ENCODE measurements at places on chromosomes 6 and 20. TPM values are rescaled to one million over a fixed set of nuclear protein-coding genes. Genes with fewer than 3 reads are reported as not detected.

DNA sequence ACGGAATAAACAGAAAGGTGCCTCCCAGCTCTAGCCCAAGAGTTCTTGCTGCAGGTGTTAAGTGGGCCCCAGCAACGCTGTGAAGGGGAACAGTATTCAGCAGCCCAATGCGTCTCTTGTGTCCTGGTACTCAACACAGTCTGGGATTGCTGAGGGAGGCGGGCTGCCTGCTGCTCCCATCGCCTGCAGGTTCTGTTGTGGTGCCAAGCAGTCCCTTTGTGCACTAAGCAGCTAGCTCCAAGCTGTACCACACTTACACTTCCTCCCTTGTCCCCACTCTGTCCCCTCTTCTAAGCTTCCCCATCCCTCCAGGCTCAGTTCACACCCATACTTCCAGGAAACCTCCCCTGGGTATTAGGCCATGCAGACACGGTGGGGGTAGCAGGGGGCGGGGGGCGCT, 92.7 kb downstream of the AGPAT4 start:
- no peaks in the 10 kb centered on the region for H3K27me3 ChIP-seq
- no peak for DNase-seq
- no peak overlapping the region for H3K27ac ChIP-seq
- H3K4me3 ChIP-seq, result no peak overlapping the region

DNA sequence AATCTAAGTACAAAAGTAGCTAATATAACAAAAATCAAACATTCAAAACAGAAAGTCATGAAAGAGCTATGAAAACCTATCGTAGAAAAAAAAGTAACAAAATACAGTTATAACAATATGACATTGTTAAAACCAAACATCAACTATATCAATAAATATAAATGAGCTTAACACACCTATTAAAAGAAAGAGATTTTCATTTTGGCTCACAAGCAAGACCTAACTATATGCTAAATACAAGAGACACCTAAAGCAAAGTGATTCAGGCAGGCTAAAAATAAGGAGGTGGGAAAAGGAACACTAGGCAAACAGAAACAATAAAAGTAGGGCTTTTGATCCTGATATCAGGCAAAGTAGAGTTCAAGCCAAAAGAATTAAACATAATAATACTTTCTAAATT, 13.5 kb downstream of the ZNF322 start:
- no peak overlapping the region for H3K27ac ChIP-seq
- H3K4me1 ChIP-seq, result no peaks in the 10 kb centered on the region
- no peaks in the 10 kb centered on the region for H3K27me3 ChIP-seq
- H3K36me3 ChIP-seq, result peaks cover 71% of the 10 kb centered on the region
- no peak for DNase-seq

DNA sequence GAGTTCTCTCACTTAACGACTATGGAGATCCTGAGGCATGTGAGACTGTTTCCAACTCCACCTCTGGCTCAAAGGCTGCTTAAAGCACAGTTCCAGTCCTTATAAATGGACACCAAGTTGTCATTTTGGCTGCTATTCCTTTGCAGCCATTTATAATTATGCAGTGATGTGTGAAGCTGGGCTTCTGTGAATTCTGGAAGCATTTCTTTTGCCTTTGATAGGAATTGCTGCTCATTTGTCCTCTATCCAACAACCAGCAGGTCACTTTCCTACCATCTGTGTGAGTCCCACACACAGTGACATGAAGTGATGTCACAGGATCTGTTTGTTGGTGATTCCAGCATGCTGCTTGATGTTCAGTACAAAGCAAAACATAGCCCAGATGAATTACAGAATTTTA, 28.5 kb upstream of the EFHC1 start:
- no peak for DNase-seq
- H3K4me3 ChIP-seq, result no peak overlapping the region
- peaks cover 74% of the 10 kb centered on the region for H3K4me1 ChIP-seq
- no peak overlapping the region for H3K27ac ChIP-seq

DNA sequence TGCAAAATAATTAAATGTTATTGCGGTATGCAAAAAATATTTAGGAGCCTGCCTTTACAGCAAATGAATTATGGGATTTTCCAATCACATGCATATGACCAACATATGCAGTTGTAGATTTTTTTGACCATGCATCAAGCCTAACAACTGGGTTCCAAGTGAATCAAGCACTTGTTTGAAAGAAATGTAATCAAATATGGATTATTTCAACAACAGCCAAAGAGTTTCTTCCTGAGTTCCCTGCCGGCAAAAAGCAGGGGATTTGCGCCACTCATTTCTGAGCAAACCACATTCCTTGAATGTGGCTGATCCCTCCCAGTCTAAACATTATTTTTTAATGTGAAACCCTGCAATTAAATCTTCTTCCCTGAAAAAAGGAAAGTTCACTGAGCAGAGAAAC, 100.1 kb upstream of the ADTRP start:
- no peaks in the 10 kb centered on the region for H3K36me3 ChIP-seq
- no peak overlapping the region for H3K27ac ChIP-seq
- DNase-seq, result no peak
- no peaks in the 10 kb centered on the region for H3K4me1 ChIP-seq
- no peak overlapping the region for H3K4me3 ChIP-seq

GRCh38 chr6:66772800-66773199, 1065.8 kb upstream of the EYS start:
- DNase-seq, result no peak
- no peak overlapping the region for H3K4me3 ChIP-seq
- no peaks in the 10 kb centered on the region for H3K4me1 ChIP-seq
- no peaks in the 10 kb centered on the region for H3K36me3 ChIP-seq

DNA sequence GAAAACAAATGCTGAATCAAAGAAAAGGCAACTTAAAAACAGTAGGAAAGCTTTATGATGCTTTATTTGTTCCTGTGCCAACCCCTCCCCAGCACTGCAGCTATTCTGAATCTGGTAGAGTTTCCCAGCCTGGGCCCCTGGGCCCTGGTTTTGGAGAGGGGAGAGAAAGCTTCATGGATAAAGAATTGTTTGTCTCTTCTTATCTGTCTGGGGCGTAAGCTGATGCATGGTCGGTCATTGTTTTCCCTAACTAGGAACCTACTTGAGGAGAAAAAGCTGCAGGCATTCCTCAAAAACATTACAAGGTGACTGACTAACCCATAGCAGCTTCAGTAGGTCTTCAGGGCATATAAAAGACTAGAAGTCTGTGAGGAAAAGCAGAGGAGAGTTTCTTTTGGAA, 758.1 kb upstream of the EPHA7 start:
- H3K4me1 ChIP-seq, result no peaks in the 10 kb centered on the region
- H3K36me3 ChIP-seq, result no peaks in the 10 kb centered on the region
- DNase-seq, result no peak
- H3K27ac ChIP-seq, result no peak overlapping the region
- no peak overlapping the region for H3K4me3 ChIP-seq

- H3K4me1 ChIP-seq, result peaks cover 46% of the 10 kb centered on the region
- no peak overlapping the region for H3K4me3 ChIP-seq
- no peaks in the 10 kb centered on the region for H3K27me3 ChIP-seq
- no peak overlapping the region for H3K27ac ChIP-seq
- H3K36me3 ChIP-seq, result peaks cover 40% of the 10 kb centered on the region
- no peak for DNase-seq
These were observed 5.6 kb downstream of the PCIF1 start for GRCh38 chr20:45940053-45940452.

GRCh38 chr6:154513601-154514320, 3.3 kb upstream of the CNKSR3 start:
- no peaks in the 10 kb centered on the region for H3K36me3 ChIP-seq
- H3K4me1 ChIP-seq, result peaks cover 9% of the 10 kb centered on the region
- no peak for DNase-seq
- no peak overlapping the region for H3K4me3 ChIP-seq
- H3K27me3 ChIP-seq, result peaks cover 56% of the 10 kb centered on the region
- no peak overlapping the region for H3K27ac ChIP-seq

- no peaks in the 10 kb centered on the region for H3K36me3 ChIP-seq
- H3K27me3 ChIP-seq, result no peaks in the 10 kb centered on the region
- DNase-seq, result no peak
- no peaks in the 10 kb centered on the region for H3K4me1 ChIP-seq
These were observed 23.1 kb downstream of the PSMG4 start for GRCh38 chr6:3281631-3282475.

PSORS1C1 gene
- 0.26 TPM for total RNA-seq

MARCKS gene
- not detected for total RNA-seq

GRCh38 chr6:98687752-98688151, 146.6 kb upstream of the POU3F2 start:
- H3K27ac ChIP-seq, result no peak overlapping the region
- no peak overlapping the region for H3K4me3 ChIP-seq
- H3K27me3 ChIP-seq, result no peaks in the 10 kb centered on the region
- H3K4me1 ChIP-seq, result no peaks in the 10 kb centered on the region

DNA sequence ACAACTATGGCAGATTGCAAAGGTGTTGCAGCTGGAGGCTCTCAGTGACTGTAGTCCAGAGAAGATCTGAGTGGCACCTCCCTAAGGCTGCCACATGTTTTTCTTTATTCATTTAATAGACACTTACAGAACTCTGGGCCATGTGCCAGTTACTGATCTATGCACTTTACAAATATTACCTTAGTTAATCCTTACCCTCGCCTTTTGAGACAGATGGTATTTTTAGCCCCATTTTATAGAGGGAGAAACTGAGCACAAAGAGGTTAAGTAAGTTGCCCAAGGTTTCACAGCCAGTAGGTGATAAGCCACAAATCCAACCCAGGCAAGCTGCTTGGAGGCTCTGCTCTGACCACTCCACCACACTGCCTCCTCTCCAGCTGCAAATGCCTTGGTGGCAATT, 6.5 kb upstream of the SCRT2 start:
- H3K4me3 ChIP-seq, result no peak overlapping the region
- H3K4me1 ChIP-seq, result no peaks in the 10 kb centered on the region
- H3K27me3 ChIP-seq, result peaks cover 19% of the 10 kb centered on the region
- DNase-seq, result no peak

GRCh38 chr6:90790696-90791095, 203.8 kb upstream of the MAP3K7 start:
- no peaks in the 10 kb centered on the region for H3K4me1 ChIP-seq
- H3K36me3 ChIP-seq, result no peaks in the 10 kb centered on the region
- no peak for DNase-seq
- H3K27ac ChIP-seq, result no peak overlapping the region

- H3K27ac ChIP-seq, result no peak overlapping the region
- H3K36me3 ChIP-seq, result peaks cover 3% of the 10 kb centered on the region
- H3K27me3 ChIP-seq, result no peaks in the 10 kb centered on the region
- H3K4me3 ChIP-seq, result no peak overlapping the region
These were observed 116.4 kb downstream of the AKAP7 start for GRCh38 chr6:131251590-131252199.

DNA sequence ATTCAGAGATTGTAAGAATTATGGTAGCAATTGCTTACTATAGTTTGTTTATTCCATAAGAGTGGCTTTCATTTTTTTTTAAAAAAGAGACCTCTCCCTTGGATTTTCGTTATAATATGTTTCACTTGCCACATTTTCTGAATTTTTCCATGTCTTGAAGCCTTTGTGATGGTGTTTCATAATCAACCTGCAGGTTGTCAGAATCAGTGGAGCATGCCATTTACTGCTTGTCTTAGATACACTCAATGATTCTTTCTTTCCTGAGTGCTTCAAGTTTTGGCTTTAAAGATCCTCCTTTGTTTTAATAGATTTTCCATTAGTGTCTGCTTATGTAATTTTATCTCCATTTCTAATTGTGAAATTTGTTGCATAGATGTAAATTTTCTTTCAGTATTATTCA, 31.2 kb downstream of the KCNQ5 start:
- peaks cover 27% of the 10 kb centered on the region for H3K4me1 ChIP-seq
- no peaks in the 10 kb centered on the region for H3K27me3 ChIP-seq
- H3K27ac ChIP-seq, result no peak overlapping the region
- no peak for DNase-seq
